ENCODE measurements at places on chromosomes 12 and 14.

DNA sequence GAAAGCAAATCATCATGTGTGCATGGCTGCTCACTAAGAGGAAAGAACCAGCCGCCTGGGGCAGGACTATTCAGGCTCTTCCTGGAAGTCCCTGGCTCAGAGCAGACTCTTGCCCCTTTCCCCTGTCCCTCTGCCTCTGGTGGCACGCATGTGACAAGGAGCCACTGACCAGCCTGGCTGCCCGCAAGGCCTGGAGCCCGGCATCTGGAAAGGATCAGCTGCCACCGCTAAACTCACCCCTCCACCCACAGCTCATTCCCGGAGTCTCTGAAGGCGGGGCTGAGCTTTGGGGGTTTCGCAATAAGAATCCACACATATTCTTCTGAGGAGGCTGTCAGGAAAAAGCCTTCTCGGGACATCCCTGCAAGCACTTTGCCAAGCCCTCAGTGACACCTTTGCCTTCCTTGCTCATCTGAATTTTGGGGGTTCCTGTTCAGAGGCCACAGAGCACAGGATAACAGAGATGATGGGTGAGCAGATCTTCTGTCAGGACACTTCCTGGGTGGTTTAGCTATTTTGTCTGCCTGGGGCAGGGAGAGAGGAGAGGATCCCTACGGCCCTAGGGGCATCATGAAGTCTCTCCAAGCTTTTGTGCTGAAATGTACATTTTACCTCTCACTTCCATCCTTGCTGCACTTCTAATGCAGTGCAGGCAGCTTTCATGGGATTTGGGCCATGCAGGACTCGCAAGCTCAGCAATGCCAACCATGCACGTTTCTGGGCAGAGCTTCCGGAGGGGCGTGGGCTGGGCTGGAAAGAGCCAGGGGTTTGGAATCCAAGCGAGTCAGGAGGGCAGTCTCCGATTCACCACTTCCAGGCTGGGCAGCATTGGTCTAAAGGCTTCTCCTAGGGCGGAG, 124.8 kb upstream of the MAP1LC3B2 start:
- DNase-seq, result peak; percentile 80

- DNase-seq, result no peak
Measured at GRCh38 chr14:23933108-23933741, 20.3 kb upstream of the DHRS4 start.

DNA sequence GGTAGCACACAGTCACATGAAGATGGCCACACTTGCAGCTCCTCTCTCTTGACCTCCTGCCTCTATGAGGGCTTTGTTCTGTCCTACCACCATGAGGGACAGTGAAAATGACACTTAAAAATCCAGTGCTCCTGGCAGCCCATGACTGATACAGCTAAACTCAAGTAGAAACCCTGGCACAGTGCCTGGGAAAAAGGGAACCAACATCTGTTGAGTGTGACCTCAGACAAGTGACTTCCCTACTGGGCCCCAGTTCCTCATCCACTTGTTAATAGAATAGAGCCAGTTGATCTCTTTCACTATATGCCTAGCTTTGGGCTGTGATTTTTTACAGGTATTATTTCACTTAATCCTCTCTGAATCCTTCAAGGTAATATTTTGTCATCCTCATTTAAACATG, 4.8 kb downstream of the GUCY2C start:
- DNase-seq, result no peak

GRCh38 chr14:94621358-94622134, 9.4 kb downstream of the SERPINA3 start:
- DNase-seq, result no peak

DNA sequence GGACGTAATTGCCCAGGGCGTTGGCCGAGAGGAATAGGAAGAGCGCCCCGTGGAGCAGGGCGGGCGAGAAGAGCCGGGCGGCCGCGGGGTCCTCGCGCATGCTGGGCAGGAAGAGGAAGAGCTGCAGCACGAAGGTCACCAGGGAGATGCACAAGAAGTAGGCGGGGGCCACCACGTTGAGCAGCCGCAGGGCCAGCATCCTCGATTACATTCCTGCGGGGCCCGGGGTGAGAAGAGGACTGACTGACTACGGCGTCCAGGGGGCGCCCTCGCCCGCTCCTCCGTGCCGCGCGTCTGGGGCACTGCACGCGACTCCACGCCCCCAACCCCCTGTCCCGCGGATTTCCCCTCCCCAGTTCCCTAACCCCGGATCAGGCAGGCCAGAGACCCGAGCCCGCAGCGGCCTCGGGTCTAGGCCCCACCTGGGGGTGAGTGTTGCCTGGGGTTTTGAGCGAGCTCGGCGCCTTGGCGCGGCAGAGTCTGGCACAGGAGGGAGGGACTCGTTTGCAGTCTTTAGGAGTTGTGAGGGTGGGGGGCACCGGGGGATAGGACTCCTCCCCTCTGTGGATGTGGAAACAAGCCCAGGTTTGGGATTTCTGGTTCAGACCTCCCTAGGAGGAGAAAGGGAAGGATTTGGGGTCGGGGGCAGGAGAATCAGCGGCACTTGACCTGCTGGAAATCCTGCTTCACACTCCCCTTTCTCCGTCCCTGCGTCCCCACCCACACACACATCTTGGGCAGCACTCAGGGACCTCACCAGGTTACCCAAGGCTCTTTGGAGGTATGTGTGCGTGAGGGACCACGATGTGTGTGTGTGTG, 1.8 kb downstream of the ZDHHC22 start:
- no peak for DNase-seq
